Activated CD4-positive, CD25-positive, alpha-beta regulatory T cell treated with anti-CD3 and anti-CD28 coated beads, Interleukin-2, amount 50 U/mL, for 16 hours (primary cell): ENCODE measurements at places on chromosomes 1 and 21.

DNA sequence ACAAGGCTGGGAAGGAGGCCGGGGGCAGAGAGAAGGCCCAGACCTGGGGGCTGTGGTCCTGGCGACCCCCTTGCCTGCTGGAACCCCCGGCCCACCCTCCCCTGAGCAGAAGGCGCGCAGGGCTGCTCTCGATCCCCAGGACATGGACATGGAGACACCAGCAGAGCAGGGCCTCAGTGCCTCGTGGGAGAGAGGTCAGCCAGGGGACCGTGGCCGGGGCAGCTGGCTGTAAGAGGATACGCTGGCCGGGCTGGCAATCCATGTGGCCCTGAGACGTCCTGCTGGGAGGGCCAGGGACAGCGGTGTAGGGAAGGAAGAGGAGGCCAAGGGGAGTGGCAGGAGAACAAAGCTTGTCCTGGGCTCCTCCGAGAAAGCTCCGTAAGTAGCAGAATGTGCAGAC, 132.2 kb downstream of the CASZ1 start:
- no peak for DNase-seq

DNA sequence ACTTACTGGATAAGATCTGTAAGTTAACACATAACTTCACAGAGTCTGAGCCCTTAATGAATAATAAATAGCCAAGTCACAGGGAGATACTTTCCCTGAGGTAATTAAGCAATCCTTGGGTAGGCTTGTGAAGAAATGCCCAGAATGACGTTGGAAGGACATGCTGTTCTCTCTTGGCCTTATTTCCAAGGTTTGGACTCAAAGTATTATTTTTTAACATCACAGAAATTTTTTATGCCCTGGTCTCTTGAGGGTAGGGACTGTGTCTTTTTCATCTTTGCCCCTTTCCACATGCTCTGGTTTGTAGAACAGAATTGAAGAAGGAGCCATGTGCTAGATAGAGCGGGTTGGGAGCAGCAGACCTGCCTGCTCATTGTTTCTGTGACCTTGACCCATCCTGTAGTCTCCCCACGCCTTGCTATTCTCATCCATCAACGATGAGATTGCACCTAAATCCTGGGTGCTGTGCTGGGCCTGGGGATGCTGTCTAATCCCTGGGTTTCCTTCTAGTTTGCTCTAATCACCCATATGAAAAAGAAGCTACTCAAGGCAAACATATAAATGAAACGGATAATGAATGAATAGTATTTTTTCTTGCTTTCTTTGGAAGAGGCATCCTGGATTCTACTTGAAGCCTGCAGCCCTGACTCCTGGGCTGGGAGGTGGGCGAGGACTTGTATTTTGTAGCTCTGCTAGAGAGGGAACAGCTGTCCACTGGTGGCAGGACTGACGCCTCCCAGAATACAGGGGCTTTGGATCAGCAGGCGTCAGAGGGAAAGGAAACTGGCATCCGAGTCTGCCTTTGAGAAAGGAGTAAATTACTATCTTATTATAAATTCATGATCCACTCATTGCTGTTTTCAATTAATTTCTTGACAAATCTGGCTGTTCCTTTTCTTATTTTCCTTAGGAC, 17.5 kb upstream of the LAMTOR5 start:
- no peak for DNase-seq

- no peak for DNase-seq
Observed at GRCh38 chr1:34066166-34066565, 98.9 kb downstream of the CSMD2 start.

GRCh38 chr1:14590411-14591180, 7.9 kb upstream of the KAZN start:
- no peak for DNase-seq

- no peak for DNase-seq
Observed at GRCh38 chr1:81679942-81680341, 120.8 kb upstream of the ADGRL2 start.

DNA sequence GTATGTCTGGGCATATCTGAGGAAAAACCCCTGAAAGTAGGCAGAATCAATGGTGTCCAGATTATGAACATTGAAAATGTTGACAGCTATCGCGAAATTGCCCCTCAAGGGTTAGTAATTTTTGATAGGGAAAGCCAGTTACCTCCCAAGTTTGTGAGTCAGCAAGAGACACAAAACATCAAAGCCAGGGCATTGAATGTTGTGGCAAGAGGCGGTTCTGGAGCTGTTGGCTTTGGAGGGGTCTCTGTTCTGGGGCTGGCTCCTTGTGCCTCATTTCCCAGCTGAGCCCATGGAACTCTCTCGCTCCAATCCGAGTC, 10.6 kb upstream of the S100A11 start:
- DNase-seq = no peak

DNA sequence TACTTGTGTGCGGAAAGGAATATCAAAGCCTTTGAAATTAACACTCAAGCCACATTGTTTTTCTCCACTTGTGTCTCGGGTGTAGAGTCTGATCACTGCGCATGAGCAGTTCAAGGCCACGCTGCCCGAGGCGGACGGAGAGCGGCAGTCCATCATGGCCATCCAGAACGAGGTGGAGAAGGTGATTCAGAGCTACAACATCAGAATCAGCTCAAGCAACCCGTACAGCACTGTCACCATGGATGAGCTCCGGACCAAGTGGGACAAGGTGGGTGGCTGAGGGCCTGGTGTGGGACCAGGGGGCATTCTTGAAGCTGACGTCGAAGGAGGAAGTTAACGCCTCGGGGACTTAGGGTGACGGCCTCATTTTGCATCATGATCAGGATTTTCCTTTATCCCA, 43.7 kb upstream of the MTR start:
- DNase-seq = no peak

- no peak for DNase-seq
Observed at GRCh38 chr1:8598060-8598724, 219.2 kb downstream of the RERE start.

DNA sequence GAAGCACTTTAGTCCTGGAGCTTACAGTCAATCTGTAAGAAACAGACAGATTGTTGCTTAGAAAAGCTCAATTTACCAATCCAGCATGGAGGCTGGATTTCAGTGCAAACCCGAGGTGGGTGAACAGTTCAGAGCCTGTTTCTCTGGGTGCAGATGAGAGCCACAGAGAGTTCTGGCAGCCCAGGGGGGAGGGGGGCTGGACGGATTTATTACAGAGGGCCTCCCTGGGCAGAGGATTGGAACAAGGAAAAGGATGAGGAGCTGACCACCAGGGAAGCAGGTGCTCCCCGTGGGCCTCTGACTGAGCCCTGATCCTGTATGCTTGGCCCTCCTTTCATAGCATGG, 38.0 kb upstream of the EPS8L3 start:
- no peak for DNase-seq

DNA sequence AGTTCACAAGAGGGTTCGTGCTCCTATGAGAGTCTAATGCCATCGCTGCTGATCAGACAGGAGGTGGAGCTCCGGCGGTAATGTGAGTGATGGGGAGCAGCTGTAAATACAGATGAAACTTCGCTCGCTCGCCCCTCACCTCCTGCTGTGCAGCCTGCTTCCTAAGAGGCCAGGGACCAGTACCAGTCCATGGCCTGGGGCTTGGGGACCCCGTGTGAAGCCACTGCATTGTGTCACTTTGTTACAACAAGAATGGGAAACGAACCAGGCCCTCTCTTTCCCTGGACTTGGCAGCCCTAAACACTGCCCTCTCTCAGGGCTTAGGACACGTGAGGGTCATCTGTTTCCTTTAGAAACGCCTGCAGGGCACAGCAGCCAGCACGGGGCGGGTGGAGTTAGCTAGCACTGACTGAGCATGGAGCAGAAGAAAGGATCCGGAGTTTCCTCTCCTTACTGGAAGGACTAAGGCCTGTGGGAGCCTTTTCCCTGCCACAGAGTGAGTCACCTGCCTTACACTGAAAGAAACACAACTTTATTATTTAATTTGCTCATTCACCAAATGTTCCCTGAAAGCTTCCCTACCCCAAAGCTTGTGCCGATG, 185.2 kb upstream of the TMEM51 start:
- DNase-seq = no peak

DNA sequence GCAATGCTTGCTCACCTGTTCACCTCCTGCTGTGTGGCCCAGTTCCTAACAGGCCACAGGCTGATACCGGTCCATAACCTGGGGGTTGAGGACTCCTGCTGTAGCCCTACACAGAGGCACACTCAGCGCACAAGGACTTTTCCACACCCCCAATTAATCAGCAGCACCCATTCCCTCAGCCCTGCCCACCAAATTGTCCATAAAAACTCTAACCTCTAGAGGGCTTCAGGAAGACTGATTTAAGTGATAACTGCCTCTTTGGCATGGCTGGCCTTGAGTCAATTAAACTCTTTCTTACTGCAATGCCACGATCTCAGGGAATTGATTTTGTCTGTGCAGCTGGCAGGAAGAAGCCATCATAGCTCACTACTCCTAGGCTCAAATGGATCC, 71.3 kb upstream of the MUTYH start:
- no peak for DNase-seq

GRCh38 chr21:34880401-34880800, 168.7 kb downstream of the RUNX1 start:
- DNase-seq = no peak

- no peak for DNase-seq
Observed at GRCh38 chr1:220884981-220885918, 6.0 kb downstream of the HLX start.

DNA sequence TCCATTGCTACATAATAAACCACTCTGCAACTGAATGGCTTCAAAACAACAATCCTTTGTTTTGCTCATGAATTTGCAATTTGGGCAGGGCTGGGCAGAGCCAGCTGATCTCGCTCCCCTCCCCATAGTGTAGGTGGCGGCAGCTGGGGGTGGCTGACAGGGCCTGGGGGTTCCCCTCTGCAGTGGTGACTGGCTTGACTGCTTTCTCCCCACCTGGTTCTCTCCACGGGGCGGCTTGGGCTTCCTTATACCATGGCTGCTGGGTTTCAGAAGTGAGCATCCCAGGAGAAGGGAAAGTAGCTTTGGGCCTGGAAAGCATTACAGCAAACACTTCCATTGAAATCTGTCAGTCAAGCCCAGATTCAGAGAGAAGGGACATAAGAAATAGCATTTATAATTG, 129.7 kb upstream of the ZBTB40 start:
- DNase-seq = no peak

DNA sequence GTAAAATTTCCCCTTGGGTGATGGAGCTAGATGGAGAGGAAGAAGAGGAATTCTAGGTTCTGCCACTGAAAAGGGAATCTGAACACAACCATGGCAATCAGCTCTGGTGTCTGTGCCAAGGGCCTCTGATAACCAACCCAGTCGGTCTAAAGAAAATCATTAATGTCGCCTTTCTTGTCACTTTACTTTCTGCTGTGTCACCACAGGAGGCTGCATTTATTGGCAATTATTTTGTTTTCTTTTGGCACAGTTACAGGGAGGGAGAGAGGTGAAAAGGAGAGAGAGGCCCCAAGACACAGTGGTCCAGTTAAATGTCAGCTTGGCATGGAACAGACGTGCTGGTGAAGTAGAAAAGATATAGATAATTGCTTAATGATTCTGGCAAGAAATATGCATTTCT, 287.0 kb downstream of the ASTN1 start:
- no peak for DNase-seq

GRCh38 chr1:108814343-108815125, 42.4 kb downstream of the AKNAD1 start:
- no peak for DNase-seq

DNA sequence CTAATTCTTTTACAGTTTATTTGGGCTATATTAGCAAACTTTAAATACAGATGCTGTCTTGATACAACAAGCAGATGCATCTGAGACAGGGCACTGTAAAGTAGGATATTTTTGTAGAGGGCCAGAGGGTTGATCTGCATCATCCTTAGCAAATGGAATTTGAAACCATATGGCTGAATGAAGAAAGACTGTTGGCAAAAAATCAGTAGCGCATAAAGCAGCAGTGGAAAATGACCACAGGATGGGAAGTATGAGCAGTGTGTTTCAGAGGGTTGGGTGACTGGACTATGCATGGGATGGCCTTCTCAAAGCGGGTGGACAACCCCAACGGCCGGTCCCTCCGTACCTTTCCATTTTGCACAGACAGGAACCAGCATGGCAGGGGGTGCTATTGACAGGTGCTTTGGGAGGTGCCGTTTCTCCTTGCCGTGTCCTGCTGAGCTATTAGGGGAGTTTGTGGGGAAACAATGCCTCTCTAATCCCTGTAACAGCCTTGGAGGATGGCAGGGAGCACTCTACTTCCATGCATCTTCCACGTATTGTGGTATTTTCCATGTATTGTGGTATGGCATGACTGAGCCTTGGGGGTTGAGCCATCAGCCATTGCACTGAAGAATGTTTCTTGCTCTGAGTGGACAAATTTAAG, 5.9 kb downstream of the LRRC8B start:
- DNase-seq = no peak

DNA sequence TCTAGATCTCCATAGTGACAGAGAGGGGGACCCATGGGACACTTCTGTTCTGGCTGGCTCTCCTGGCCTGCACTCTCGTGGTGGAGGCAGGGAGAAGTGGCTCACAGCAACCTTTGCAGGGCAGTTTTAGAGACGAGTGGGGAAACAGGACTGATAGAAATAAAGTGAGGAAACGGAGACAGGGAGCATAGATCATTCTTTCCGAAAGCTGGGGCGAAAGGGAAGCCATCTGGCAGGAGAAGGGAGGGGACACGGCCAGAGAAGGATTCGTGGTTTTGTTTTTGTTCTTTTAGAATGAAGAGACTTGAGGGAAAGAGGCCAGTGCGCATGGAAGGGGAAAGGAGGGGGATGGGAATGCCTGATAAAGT, 3.5 kb downstream of the TIE1 start:
- no peak for DNase-seq

GRCh38 chr1:44801491-44802305, 1.5 kb downstream of the PLK3 start:
- no peak for DNase-seq

GRCh38 chr1:74396933-74397332, 115.5 kb downstream of the LRRC53 start:
- no peak for DNase-seq

- DNase-seq = no peak
Observed at GRCh38 chr1:40003156-40004093, 37.1 kb upstream of the CAP1 start.

- no peak for DNase-seq
Observed at GRCh38 chr1:171366816-171367215, 52.8 kb downstream of the FMO4 start.

- DNase-seq = no peak
Observed at GRCh38 chr1:248901578-248901977, 4.5 kb upstream of the PGBD2 start.
